ENCODE measurements at places on chromosomes 2 and 18. TPM values are rescaled to one million over a fixed set of nuclear protein-coding genes. Genes with fewer than 3 reads are reported as not detected.

AP1S3 gene
- 7.8 TPM for total RNA-seq

MOCOS gene
- 3.2 TPM for total RNA-seq

GLI2 gene
- total RNA-seq = 28.6 TPM

APCDD1 gene
- 139 TPM for total RNA-seq

NOSTRIN gene
- total RNA-seq = 2.4 TPM

DNA sequence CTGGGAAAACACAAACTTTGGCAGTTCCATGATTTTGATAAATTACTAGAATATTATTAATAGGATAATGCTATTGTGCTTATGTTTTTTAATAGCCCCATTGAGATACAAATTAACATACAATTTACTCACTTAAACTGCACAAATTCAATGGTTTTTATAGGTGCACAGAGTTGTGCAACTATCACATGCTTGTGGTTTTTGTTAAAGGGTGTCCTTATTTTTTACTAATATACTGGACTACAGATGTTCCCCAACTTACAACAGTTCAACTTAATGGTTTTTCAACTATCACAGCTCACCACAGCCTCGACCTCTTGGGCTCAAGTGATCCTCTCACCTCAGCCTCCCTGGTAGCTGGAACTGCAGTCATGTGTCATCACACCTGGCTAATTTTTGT, 76.6 kb downstream of the OSBPL1A start:
- H3K36me3 ChIP-seq = peaks cover 4% of the 10 kb centered on the region
- DNase-seq = no peak
- no peaks in the 10 kb centered on the region for H3K27me3 ChIP-seq
- H3K4me3 ChIP-seq = no peak overlapping the region
- no peak overlapping the region for H3K27ac ChIP-seq

- H3K27me3 ChIP-seq = no peaks in the 10 kb centered on the region
- H3K27ac ChIP-seq = no peak overlapping the region
- DNase-seq = no peak
- no peak overlapping the region for H3K4me3 ChIP-seq
Observed at GRCh38 chr2:226934546-226935201, 98.8 kb downstream of the RHBDD1 start.

DNA sequence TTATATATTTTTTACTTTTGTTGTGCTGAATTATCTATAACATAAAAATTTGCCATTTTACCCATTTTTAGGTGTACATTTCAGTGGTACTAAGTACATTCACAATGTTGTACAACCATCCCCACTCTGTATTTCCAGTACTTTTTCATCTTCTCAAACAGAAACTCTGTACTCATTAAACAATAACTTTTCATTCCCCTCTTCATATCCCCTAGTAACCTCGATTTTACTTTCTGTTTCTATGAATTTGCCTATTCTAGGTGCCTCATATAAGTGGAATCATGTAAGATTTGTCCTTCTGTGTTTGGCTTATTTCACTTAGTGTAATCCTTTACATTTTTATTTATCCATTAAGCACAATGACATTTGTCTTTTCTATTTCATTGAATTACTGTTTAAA, 51.3 kb downstream of the GTF2A1L start:
- H3K4me3 ChIP-seq = no peak overlapping the region
- DNase-seq = no peak
- H3K27me3 ChIP-seq = no peaks in the 10 kb centered on the region
- H3K27ac ChIP-seq = no peak overlapping the region
- no peaks in the 10 kb centered on the region for H3K36me3 ChIP-seq
- no peaks in the 10 kb centered on the region for H3K4me1 ChIP-seq

DNA sequence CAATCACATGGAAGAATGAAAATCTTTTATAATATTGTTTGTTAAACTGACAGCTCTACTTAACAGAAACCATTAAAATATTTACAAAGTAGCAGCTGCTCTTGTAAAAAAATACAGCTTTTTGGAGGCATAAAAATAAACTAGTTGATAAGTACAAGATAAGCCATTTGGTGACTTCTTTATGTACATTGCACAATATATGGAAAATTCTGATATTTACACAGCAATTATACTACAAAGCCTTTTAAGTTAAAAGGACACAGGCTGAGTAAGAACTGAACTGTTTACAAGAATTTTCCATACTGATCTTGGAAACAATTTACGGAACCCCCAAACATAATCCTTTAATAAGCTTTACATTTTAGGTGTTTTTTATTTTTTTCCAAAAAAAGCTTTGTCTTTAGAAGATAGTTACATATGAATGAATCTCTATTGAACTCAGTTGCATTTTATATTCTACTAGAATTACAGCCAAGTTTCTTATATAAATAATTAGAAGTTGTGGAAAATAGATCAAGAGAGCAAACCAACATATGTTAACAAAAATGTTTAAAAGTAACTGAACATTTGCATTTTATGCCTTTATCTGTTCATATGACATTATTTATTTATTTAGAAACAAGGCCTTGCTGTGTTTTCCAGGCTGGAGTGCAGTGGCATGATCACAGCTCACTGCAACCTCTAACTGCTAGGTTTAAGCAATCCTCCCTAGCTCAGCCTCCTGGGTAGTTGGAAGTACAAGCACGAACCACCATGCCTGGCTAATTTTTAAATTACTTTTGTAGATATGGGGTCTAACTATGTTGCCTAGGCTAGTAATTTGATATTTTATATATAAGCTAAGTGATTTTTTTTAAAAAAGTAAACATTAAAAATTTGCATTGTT, 142.5 kb downstream of the OTX1 start:
- H3K36me3 ChIP-seq = peaks cover 9% of the 10 kb centered on the region
- H3K27ac ChIP-seq = no peak overlapping the region
- no peak for DNase-seq

DNA sequence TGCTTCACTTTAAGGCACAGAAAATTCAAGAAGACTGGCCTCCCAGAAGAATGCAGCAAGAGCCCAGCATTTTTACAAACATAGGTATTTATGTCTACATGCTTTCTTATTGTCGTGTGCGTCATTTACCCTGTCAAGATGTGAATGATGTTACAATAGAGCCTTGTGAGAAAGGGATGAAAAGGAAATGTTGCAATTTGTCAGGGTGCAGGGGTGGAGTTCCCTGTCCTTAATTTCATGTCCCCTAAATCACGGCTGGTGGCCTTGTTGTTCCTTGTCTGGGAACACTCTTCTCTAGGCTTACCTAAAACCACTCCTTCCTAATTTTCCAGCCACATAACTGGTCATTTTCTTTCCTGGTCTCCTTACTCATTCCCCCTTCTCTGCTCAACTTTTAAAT, 194.2 kb downstream of the TXNL1 start:
- no peaks in the 10 kb centered on the region for H3K4me1 ChIP-seq
- no peak overlapping the region for H3K4me3 ChIP-seq
- no peaks in the 10 kb centered on the region for H3K36me3 ChIP-seq
- no peak overlapping the region for H3K27ac ChIP-seq
- H3K27me3 ChIP-seq = peaks cover 19% of the 10 kb centered on the region
- DNase-seq = no peak

DNA sequence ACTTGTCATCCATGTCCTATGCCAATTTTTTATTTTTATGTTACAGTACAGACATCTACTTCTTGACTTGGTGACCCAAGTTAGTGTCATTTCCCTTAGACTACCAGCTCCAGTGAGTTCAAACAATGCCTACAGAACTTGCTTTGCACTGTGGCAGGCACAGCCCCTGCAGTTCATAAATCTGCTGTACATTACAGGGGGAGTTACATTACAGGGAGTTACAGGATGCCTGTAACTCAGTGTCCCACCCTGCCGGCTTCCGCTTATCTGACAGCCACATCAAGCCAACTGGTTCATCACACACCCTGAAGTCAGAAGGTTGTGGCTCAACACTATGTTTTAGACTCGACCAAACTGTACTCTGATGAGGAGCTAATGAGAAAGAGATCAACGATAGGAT, 7.8 kb upstream of the NPAS2 start:
- H3K4me3 ChIP-seq = no peak overlapping the region
- DNase-seq = no peak
- no peaks in the 10 kb centered on the region for H3K36me3 ChIP-seq
- H3K27ac ChIP-seq = no peak overlapping the region
- peaks cover 44% of the 10 kb centered on the region for H3K27me3 ChIP-seq
- peaks cover 7% of the 10 kb centered on the region for H3K4me1 ChIP-seq

- no peak overlapping the region for H3K4me3 ChIP-seq
- H3K27ac ChIP-seq = no peak overlapping the region
- H3K36me3 ChIP-seq = peaks cover 52% of the 10 kb centered on the region
- H3K4me1 ChIP-seq = no peaks in the 10 kb centered on the region
Observed at GRCh38 chr2:86484385-86484784, 43.2 kb downstream of the KDM3A start.

GRCh38 chr2:26529406-26530239, 51.7 kb upstream of the OTOF start:
- DNase-seq = no peak
- peaks cover 21% of the 10 kb centered on the region for H3K27me3 ChIP-seq
- H3K27ac ChIP-seq = no peak overlapping the region
- H3K4me1 ChIP-seq = peaks cover 3% of the 10 kb centered on the region
- no peak overlapping the region for H3K4me3 ChIP-seq

DNA sequence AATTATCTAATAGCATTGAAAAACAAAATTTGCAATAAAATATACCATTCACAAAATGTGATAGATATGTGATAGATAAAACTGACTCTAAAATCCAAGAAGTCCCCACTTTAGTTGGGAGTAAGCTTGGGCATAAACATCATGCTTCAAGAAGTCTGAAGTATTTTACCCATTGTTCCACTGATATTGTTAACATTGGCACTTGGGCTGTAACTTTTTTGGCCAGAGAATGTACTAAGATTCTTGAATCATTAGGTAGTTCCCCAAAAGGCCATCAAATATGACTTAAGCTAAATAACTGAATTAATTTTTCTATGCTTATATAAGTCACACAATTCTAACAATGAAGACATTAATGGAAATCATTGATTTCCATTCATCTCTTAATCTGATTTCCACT, 413.6 kb downstream of the CDH2 start:
- DNase-seq = no peak
- no peaks in the 10 kb centered on the region for H3K27me3 ChIP-seq
- H3K4me3 ChIP-seq = no peak overlapping the region

- DNase-seq = no peak
- H3K36me3 ChIP-seq = no peaks in the 10 kb centered on the region
- no peak overlapping the region for H3K27ac ChIP-seq
- peaks cover 10% of the 10 kb centered on the region for H3K27me3 ChIP-seq
- H3K4me1 ChIP-seq = no peaks in the 10 kb centered on the region
Observed at GRCh38 chr2:133953524-133953923, 300.3 kb upstream of the MGAT5 start.

DNA sequence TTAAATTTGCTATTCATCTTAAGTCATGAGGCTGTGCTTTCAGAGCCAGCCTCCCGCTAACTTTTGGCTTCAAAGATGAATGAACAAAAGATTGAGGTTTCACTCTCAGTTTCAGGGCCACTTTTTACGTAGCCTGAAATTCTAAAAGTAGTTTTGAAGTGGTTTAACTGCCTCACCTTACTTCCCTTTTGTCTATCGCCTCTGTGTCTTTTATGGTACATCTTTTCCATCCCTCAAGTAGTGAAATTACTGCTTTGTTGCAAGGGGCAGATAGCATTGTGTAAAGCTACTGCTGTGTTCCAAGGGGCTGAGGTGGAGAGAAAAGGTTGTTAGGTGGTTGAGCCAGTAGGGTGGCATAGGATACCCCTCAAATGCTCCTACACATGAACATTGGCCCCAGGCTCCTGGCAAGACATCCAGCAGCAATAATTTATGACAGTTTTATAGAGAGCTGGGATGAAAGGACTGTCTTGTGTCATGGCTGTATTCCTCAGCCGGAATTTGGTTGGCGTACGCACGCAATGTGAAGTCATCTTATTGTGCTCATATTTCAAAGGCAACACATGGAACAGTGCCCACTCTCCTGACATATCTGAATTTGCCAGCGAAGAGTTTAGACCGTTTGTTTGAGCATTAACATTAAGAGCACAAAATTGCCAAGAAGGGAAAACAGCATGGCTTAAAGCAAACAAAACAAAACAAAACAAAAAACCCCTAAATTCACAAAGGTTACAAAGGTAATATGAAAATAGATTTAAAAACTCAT, 32.2 kb downstream of the QPCT start:
- H3K27ac ChIP-seq = peak overlapping the region; percentile 71
- no peak for DNase-seq
- peaks cover 13% of the 10 kb centered on the region for H3K4me1 ChIP-seq
- H3K27me3 ChIP-seq = peaks cover 5% of the 10 kb centered on the region
- no peak overlapping the region for H3K4me3 ChIP-seq
- no peaks in the 10 kb centered on the region for H3K36me3 ChIP-seq

GRCh38 chr18:58201733-58202730, 158.0 kb downstream of the NEDD4L start:
- peaks cover 27% of the 10 kb centered on the region for H3K4me1 ChIP-seq
- peaks cover 11% of the 10 kb centered on the region for H3K36me3 ChIP-seq
- no peak overlapping the region for H3K4me3 ChIP-seq
- DNase-seq = no peak

GRCh38 chr18:33612632-33613031, 34.6 kb downstream of the ASXL3 start:
- H3K27me3 ChIP-seq = no peaks in the 10 kb centered on the region
- no peak for DNase-seq
- H3K4me1 ChIP-seq = peaks cover 7% of the 10 kb centered on the region
- H3K27ac ChIP-seq = no peak overlapping the region
- H3K36me3 ChIP-seq = peaks cover 22% of the 10 kb centered on the region

- no peaks in the 10 kb centered on the region for H3K27me3 ChIP-seq
- no peak for DNase-seq
- peaks cover 11% of the 10 kb centered on the region for H3K4me1 ChIP-seq
- no peaks in the 10 kb centered on the region for H3K36me3 ChIP-seq
- H3K4me3 ChIP-seq = no peak overlapping the region
Observed at GRCh38 chr2:10243926-10244270, 58.8 kb upstream of the HPCAL1 start.

DNA sequence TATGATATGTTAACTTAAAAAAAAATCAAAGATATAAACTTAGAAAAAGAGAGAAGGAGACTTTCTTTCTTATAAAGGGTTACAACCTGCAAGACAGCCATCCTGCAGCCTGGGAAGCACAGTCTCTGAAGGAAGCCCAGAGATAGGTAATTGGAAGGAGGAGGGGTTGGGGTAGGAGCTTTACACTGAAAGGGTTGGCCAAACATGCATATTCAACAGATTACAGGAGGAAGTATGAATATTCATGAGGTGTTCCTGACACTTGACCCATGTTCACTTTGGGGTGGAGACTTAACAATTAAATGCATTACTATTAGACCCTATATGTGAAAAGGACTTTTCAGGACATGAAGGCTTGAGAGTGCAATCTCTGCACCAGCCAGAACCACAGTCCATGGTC, 71.7 kb upstream of the CDH2 start:
- DNase-seq = no peak
- no peak overlapping the region for H3K27ac ChIP-seq
- no peaks in the 10 kb centered on the region for H3K27me3 ChIP-seq
- no peak overlapping the region for H3K4me3 ChIP-seq

GRCh38 chr18:75211002-75211621, 515 bp downstream of the TSHZ1 start:
- H3K4me1 ChIP-seq = peaks cover 37% of the 10 kb centered on the region
- peak overlapping the region; percentile 86 for H3K27ac ChIP-seq
- peaks cover 32% of the 10 kb centered on the region for H3K27me3 ChIP-seq
- no peak for DNase-seq
